ENCODE measurements at places on chromosomes 12 and 14.

DNA sequence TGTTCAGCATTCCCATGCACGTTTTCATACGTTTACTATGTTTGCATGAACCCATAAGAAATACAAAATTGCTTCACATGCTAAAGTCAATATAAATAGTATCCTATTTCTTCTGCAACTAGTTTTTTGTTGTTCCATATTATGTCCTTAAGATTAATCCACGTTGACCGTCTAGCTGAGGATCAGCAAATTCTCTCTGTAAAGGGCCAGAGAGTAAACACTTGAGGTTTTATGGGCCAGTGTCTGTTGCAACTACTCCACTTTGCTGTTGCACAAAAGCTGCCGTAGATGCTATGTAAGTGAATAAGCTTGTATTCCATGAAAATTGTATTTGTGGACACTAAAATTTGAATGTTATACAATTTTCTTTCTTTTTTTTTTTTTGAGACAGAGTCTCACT, 21.1 kb upstream of the PITPNM2 start:
- DNase-seq = no peak

- DNase-seq = no peak
These were observed 16.5 kb downstream of the SELPLG start for GRCh38 chr12:108616941-108617858.

- DNase-seq = no peak
These were observed 215.6 kb upstream of the DDHD1 start for GRCh38 chr14:53368711-53369201.

- no peak for DNase-seq
These were observed 12.8 kb downstream of the VCPKMT start for GRCh38 chr14:50103558-50103957.

GRCh38 chr12:68977909-68978610, 45.1 kb upstream of the CPM start:
- no peak for DNase-seq

- DNase-seq = no peak
These were observed 598 bp downstream of the RASSF9 start for GRCh38 chr12:85835426-85836196.

DNA sequence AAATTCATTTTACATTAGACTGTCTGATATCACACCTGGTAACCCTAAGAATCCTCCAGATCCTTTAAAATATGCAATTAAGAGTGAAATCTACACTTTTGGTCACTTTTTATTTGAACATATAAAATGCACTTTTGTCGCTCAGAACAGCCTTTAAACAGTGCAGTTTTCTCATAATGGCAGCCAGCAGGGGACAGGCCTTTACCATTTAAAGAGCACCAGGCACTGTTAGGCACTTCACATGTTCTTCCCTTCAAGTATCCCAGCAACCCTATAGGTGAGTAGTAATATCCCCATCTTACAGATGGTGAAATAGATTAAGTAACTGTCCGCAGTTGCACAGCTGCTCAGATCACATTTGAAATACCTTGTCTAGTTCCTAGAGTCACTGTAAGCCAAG, 11.3 kb upstream of the SAMD4A start:
- DNase-seq = no peak

DNA sequence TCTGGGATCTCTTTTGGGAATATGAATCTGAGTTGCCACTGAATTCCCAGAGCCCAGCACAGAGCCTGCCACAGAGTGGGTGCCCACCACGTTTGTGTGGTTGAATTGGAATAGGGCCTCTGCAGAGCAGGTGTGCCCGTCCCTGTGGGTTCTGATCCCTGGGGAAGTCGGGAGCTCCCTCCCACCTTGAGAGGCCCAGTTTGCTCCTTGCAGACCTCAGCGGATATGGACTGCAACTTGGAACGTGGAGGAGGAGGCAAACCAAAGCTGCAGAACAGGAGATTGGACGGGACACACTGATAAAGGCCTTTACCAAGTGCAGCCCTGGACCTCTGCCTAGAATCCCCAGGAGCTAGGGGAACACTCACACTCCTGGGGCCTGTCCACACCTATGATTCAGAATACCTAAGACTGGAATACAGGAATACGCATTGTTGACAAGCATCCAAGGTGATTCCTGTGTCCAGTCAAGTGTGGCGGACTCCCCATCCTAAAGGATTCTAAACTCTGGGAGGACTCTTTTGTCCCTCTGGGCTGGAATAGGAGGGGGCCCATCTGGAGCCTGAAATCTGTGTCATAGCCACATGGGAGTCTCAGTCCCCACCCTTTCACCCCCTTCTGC, 2.4 kb downstream of the KRT76 start:
- no peak for DNase-seq

DNA sequence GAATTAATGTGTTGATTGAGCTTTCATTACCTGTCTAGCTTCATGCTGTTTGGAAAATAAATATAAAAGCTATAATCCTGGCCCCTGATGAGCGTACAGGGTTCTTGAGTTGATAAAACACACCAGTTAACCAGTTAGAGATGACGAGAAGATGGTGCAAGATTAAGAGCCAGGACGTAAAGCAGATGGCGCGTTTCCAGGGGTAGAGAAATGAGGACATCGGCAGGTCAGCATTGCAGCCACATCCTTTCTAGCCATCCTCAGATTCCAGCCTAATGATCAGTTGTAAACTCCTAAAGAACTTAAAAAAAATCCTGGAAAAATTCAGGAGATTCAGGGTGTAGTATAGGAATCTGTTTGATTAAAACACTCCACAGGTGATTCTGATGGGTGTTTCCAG, 203.7 kb downstream of the CACNA1C start:
- DNase-seq = no peak

GRCh38 chr14:99234961-99235571, 36.9 kb downstream of the BCL11B start:
- DNase-seq = no peak

DNA sequence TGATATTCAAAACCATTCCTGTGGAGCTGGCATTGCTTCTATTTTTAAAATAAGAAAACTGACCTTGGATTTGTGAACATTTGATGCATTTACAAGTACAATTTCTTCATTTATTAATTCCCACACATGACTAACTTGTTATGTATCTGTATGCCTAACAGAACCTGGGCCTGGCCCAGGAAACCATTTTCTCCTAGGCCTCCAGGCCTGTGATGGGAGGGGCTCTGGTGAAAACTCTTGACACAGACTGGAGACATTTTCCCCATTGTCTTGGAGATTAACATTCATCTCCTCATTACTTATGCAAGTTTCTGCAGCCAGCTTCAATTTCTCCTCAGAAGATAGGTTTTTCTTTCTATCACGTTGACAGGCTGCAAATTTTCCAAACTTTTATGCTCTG, 42.0 kb downstream of the GLIPR1L2 start:
- DNase-seq = no peak

- DNase-seq = no peak
These were observed 273.9 kb downstream of the TMEM132D start for GRCh38 chr12:129629901-129630300.

- no peak for DNase-seq
These were observed 184.4 kb upstream of the CCND2 start for GRCh38 chr12:4089121-4089606.

DNA sequence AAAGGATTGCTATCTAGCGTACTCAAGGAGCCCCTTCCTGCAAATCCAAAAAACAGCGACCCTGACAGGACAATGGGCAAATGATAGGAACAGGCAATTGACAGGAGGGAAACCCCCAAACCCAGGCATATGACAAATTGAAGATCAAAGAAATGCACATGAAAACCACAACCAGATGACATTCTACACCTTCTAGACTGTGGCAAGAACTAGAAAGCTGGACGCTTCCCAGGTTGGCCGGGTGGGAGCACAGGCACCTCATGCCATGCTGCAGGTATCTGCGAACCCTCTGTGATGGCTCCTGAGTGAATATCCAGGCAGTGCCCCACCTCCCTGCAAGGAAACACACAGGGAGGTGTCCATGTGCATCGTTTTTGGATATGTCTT, 37.1 kb downstream of the CMKLR1 start:
- DNase-seq = no peak

- DNase-seq = no peak
These were observed 44.8 kb downstream of the RHOJ start for GRCh38 chr14:63249092-63249491.

GRCh38 chr12:3152892-3153291, 75.7 kb downstream of the TSPAN9 start:
- DNase-seq = no peak

DNA sequence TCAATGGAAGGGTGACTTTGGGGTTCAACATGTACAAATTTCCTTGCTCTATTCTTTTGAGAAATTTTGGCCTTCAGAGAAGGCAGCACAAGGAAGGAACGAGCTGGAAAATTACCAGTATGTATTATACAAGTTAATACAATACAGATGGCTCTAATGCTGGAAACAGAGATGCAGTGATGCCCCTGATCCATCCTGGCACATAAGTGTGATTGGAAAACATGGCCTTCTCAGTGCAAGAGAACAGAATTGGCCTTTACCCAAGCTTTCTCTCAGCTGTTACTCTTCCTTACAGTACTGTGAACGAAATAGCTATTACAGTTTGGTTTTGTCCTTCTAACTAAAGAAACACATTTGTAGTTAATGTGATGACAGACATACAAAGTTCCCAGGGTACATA, 102.5 kb upstream of the GPHB5 start:
- no peak for DNase-seq

DNA sequence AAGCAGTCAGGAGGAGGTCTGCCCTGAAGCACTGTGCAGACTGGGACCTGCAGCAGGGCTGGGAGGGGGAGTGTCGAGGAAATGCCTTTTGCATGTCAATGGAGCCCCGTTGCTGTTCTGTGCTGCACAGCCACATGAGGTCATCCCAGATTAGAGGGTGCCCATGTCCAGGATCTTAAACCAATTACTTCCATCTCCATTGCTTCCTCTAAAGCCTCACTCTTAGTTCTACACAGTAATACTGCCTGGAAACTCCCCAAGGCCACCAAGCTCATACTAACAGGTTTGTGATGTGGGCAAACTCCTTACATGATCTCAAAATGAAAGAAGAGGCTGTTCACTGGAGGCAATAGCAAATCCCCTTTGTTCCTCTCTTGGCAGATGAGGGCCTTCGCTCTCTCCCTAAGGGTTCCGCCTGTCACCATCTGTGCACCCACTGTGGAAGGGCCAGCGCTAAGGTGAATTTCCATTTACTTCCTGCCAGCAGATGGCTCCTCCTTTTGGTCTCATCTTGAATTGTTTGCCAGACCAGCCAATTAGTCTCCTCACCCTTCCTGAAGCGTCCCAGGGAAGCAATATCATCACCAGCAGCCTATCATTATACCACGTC, 35.4 kb upstream of the LTA4H start:
- no peak for DNase-seq

DNA sequence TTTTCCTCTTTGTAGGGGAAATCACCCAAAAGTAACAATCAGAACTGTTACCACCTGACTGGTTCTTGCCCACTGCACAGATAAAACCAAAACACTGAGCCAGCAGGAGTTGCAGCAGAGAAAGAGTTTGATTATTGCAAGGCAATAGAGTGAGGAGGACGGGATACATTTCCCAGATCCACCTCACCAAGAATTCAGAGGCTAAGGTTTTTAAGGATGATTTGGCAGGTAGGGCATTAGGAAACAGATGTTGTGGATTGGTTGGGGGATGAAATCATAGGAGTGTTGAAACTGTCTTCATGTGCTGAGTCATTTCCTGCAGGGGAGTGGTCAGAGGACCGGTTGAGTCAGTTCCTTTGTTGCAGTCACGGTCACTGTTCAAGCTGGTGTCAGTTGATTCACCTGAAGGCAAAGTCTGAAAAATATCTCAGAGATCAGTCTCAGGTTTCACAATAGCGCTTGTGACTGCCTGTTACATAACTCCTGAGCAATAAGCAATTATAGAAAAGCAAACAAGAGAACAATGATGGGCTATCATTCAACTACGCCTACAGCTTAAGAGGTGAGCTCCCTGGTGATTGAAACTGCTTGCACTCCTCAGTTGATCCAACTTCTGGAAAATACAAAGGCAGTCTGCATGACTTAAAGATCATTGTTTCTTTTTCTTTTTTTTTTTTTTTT, 20.3 kb upstream of the AMN1 start:
- peak; percentile 98 for DNase-seq

- DNase-seq = no peak
These were observed 9.0 kb upstream of the SIX1 start for GRCh38 chr14:60658211-60658690.

DNA sequence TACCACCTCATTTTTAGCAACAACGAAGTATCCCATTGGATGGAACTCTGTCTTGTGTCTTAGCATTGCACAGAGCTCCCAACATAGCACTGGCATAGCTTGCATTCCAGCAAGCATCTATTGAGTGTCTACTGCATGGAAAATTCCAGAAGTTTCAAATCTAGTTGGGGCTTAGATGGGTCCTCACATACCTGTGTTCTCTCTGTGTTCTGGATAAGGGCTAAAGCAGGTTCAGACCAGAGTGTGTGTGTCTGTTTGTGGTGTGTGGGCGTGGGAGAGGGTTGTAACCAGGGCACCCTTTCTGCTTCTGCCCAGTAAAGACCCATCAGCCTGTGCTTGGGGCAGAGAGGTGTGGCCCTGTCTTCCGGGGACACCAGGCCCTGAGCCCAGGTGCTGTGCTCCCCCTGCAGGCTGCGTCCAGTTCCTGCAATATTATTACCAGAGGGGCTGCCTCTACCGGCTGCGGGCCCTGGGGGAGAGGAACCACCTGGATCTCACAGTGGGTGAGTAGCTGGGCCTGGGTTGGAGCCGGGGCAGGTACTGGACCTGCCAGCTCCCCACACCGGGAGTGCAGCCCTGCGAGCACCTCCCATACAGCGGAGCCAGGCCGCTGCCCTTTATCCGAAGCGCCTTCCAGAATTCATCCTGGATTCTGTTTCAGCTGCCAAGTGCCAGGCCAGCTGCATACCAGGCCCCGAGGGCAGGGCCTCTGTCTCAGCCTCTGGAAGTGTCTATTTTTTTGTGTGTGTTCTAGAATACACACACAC, 20.3 kb downstream of the RHOF start:
- no peak for DNase-seq

DNA sequence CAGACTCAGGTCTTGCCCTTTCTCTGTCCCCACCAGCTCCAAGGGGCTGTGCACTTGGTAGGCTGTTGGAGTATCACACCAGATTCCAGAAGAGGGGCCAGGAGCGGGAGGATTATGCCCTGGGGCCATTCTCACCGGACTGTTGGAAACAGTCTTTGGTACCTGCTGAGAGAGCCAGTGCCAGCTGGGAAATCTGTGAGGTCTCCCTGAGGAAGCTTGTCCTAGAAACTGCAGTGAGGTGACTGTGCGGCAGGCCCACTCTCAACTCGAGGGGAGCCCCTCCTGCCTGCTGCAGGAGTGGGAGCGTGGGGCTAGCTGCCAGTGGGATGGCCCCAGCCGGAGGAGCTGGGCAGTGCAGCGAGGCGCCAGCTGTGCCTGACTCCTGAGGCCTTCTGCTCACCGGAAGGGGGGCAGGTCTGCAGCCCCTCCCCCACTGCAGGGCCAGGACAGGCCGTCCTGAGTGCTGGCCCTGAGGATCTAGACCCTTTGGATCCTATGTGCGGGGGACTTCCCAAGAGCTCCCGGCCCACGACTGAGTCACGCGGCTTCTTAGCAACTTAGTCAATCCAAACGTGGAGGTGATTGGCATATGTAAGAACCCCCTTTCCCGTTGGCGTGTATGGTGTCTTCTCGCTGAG, 295.2 kb downstream of the CACNA1C start:
- DNase-seq = no peak
